Muscle of arm (tissue), 14 donors: ENCODE measurements at places on chromosomes 12 and 14.

DNA sequence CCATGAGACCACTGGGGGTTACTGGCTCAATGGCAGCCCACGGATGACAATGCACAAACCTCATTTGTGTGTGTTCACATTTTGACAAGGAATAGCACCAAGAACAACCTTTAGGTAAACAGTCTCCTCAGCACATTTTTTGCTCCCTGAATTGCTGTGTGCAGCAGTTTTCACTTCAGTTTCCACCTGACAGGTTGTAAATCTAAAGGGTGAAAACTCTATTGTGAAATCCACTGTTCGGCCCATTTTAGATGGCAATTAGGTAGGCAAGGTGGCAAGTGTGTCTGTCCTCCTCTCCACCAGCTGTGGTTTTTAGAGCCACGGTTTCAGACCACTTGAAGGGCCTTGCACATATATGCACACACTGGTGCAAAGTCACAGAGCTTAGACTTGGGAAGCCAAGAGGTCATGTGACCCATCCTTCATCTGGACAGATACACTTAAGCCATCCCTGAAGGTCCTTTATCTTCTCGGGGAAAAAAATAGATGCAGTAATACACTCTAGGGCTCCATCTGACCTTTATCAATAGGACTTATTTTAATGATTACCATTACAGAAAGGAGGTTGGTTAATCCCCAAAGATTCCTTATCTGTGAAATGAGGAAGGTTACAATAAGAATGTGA, 23.2 kb downstream of the HAL start:
- no peak for DNase-seq

DNA sequence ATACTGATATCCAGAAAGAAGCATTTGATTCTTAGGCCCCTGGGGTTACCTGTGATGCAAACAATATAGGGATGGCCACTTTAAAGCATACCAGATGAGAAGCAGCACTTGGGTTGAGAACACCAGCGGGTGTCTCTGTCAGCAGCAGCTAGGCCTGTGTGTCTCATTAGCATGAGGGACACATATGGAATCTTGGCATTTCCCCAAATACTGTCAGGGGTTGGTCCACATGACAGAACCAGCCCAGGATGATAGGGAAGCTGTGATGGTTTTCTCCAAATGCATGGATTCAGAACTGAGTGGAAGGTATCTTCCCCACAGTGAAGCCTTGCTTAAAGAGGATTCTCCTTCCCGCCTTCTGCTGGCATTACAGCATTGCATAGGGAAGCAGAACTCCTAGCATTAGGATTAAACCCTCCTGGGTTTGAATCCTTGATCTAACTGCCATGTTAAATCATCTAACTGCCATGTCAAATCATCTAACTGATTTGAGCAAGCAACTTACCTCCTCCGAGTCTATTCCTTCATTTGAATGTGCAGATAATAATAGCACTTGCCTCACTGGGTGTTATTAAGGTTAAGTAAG, 111.5 kb upstream of the WSCD2 start:
- DNase-seq = no peak

- DNase-seq = no peak
Measured at GRCh38 chr12:113875691-113876090, 90.4 kb downstream of the RBM19 start.

DNA sequence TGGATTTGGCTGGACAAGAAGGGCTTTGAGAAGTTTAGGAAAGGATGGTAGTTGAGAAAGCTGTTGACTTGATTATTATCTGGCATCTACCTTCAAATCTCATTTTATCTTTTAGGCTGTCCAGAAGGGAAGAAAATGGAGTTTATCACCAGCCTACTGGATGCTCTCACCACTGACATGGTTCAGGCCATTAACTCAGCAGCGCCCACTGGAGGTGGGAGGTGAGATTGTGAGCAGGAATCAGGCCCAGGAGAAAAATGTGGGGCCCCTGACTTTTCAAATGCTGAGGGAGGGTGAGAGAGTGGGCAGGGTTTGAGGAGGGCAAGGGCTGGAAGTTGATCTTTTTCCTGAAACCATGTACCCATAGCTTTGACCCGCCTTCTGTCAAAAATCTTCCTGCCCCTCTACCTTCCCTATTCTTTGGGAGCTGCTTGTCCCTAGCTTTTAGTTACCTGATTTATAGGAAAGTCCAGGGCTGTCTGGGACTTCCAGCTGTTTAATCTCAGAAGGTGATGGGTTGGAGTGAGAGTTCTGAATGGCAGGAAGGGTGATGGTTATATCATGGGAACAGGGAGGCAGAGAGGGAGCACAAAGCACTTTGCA, 134.2 kb downstream of the SMOC1 start:
- DNase-seq = no peak

GRCh38 chr14:69713209-69713781, 53.6 kb upstream of the SRSF5 start:
- no peak for DNase-seq

GRCh38 chr14:63435838-63436237, 107.3 kb downstream of the PPP2R5E start:
- DNase-seq = no peak

DNA sequence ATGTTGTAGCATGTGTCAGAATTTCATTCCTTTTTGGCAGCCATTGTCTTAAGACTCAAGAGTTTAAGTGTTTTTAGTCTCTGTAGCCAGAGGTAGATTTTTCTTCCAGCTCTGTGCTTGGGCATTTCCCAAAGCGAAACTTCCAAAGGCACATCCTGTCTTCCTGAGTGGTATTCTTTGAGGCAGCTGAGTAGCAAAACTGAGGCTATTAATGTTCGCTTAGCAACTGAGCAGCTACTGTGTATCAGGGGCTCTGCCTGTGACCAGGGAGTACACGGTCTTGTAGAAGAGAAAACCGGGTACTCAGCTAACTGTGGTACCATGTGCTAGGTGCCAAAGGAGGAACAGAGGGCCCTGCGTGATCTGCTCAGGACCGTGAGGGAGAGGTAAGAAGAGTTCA, 52.0 kb downstream of the ETV6 start:
- no peak for DNase-seq

DNA sequence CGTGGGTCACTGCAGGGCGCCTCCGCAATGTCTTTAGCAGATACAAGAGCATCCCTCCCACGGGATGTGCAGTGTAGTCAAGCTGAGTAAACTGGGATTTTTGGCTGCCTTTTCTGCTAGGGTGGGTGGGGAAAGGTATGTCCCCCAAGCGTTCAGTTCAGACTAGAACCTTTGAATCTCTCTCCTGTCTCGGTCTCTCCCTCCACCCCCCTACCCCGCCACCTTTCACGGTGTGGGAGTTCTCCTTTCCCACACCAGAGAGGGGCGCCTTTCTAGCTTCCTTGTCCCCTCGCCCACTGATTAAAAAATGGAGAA, 525 bp upstream of the FAR2 start:
- DNase-seq = peak; percentile 52

DNA sequence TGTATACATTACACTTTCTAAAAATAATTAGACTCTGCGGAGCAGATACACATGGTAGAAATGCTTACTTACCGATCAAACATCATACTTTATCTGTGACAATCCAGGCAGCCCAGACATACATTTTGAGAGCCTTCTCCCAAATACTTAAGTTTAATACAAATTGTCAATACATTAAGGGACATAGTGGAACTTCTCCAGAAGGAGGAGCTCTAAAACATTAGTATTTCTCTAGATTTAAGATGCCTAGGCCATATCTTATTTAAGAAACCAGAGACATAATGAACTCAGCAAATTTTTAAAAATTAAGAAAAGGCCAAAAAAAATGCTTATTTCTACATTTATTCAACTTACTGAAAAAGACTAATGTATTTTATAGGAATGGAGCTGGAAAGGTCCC, 16.1 kb downstream of the ACSM4 start:
- no peak for DNase-seq

DNA sequence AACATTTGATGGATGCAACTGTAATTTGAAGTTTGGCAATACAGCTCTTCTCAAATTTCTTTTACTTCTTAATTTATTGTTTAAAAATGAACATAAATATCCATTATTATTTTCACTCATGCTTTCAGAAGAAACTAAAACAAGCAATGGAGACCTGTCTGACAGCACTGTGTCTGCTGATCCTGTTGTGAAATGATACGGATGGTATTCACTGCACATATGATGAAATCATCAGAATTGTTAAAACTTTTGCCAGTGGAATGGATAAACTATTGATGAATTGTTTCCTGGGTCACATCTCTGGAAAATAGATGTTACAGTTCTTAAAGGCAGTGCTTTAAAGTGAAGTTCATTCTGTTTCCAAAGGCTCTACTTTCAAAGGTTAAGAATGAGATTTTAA, 59.2 kb downstream of the WASHC4 start:
- no peak for DNase-seq

GRCh38 chr12:100721169-100721568, 73.4 kb upstream of the ANO4 start:
- no peak for DNase-seq

DNA sequence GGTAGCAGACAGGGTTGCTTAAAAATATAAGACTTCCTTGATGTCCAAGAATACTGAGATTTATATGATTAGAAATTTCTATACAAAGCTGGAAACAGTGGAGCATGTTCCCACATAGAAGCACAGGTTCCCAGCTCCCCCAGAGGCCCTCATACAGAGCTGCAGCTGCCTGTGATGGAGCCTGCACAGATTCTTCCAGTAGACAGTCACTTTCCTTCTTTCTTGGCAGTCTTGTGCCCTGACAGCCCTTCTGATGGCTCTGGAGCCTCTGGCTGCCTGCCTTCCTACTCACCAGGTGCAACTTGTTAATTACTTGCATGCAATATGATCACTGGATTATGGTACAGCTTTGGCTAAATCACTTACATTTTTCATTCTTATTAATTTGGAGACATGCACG, 44.4 kb downstream of the BICD1 start:
- DNase-seq = no peak

- DNase-seq = no peak
Measured at GRCh38 chr14:20400589-20400964, 12.7 kb downstream of the TEP1 start.

- DNase-seq = no peak
Measured at GRCh38 chr14:89276424-89276975, 140.5 kb downstream of the FOXN3 start.

DNA sequence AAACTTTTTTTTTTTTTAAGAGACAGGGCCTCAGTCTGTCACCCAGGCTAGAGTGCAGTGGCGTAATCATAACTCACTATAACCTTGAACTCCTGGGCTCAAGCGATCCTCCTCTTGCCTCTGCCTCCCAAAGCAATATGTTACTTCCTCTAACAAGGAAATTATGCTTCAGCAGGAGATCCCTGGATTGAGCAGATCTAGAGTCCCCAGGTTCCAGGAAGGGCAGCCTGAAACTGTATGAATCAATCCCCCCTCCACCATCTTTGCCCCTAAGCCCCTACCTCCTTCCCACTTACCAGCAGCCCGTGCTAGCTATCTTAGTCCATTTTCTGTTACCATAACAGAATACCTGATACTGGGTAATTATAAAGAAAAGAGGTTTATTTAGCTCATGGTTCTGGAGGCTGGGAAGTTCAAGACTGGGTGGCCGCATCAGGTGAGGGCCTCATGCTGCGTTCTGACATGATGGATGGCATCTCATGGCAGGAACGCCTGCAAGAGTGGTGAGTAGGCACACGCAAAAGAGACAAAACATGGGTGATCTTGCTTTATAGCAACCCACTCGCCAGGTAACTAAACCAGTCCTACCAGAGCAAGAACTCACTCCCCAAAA, 5.0 kb downstream of the TAMALIN start:
- no peak for DNase-seq

- DNase-seq = no peak
Measured at GRCh38 chr12:109027767-109028166, 6.9 kb upstream of the SVOP start.

- peak; percentile 51 for DNase-seq
Measured at GRCh38 chr14:59161561-59162175, 26.8 kb upstream of the DAAM1 start.

DNA sequence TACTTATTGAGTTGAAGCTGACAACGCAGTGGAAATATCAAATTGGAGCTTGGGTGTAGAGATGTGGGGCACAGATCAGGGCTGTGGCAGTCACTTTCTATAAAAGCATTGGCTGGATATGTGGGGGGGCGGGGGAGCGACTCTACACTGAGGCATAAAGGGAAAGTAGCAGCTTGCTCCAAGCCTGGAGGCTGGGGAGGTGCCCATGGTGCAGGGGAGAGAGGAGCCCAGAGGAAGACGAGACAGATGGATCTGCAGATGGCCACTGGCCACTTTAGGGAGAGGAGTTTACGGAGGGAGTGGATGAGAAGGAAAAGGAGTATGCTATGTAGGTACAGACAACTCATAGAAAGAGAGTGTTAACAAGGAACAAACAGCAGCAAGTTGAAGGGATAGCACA, 13.5 kb upstream of the NGB start:
- no peak for DNase-seq

DNA sequence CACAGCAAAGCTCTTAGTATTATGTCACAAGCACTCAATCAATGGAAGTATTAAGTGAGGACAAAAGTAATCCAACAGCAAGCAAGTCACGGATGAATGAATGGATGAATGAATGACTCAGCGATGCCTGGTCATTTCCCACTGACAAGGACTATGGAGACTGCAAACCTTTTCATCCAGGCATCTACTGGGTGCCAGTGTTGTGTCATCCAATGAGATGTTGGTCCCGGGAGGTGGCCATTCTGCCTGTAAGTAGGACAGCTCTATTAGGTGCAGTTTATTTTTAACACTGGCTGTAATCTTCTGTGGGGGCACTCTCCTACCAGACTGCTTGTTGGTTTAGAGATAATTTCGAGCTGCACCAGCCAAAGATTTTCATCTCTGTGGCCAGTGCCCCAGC, 39.4 kb downstream of the STAB2 start:
- DNase-seq = peak; percentile 25

DNA sequence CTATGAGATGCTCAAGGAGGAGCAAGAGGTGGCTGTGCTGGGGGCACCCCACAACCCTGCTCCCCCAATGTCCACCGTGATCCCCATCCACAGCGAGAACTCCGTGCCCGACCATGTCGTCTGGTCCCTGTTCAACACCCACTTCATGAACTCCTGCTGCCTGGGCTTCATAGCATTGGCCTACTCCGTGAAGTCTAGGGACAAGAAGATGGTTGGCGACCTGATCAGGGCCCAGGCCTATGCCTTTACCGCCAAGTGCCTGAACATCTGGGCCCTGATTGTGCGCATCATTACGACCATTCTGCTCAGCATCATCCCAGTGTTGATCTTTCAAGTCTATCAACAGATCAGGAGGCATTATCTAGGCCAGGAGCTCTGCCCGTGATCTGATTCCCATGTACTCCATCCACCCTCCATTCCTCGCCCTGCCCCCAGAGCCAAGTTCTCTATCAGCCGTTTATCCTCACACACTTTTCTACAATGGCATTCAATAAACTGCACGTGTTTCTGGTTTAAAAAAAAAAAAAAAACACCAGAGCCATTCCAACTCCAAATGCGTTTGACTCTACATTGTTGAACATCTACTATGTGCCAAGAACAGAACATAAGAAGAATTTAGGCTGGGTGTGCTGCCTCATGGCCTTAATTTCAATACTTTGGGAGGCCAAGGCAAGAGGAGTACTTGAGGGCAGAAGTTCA, 17.5 kb downstream of the ATXN2 start:
- DNase-seq = no peak

GRCh38 chr12:108977360-108977759, 43.5 kb downstream of the SVOP start:
- DNase-seq = no peak
